ENCODE measurements at places on chromosomes 7 and 10.

GRCh38 chr10:34121781-34122622 lies 693.1 kb downstream of the PARD3 start:
- DNase-seq: no peak

DNA sequence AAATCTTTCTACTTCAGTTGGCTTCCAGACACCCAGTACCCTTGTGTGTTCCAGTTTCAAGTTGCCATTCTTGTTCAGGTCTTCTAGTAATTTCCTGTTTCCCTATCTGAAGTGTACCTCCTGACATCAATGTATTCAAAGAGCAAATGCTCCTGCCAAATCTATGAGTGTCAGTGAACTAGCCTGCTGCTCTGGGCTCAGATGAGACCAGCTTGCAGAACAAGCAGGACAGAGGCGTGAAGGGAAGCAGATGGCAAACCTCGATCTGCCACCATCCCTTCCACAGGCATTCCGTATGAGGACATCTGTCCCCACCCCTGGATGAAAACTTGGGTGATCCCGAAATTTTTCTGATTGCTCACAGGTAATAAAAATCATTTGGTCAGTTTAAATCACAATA lies 4.4 kb upstream of the MPP7 start:
- no peak for DNase-seq

GRCh38 chr10:99875473-99875872 lies 93.0 kb downstream of the ABCC2 start:
- DNase-seq: no peak

- DNase-seq: no peak
These were observed 178.4 kb downstream of the ADARB2 start for GRCh38 chr10:1558906-1559305.

- DNase-seq: no peak
These were observed 163.7 kb downstream of the BAMBI start for GRCh38 chr10:28840971-28841370.

GRCh38 chr10:91149550-91149949 lies 70.9 kb upstream of the PCGF5 start:
- DNase-seq: no peak

DNA sequence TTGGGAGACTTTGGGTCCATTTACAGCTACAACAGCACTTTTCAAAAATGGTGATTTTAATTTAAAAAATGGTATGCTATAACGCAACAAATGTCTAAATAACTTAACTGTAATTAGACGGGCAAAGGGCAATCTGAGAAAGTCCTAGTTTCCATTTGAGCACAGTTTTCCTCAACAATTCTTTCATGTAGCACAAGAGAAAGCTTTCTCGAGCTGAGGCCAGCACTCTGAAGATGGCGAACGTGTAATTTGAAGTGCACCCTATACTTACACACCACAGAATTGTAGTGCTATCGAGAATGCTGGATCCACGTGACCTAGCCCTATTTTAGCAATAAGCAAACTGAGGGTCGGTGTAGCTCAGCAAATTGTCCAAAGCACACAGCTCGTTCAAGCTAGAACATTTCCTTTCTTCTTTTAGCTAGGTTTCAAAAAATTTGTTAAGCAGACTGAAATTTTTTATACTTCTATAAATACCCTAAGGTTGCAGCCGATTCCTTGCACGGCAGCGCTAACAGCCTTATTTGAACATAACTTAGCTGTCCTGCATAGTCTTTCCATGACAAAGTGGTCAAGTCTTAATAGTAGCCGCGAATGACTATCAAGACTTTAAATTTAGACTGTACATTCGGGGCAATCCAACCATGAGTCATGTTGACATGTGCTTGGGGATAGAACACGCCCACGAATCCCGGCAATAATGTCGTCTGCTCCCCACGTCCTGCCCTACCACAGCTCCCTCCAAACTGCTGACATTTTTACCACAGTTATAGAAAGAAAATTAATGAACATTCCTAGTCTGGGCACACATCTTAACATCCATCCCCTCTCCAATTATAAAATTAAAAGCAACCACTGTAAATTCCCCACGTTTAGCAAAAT lies 10.0 kb downstream of the KLF6 start:
- peak; percentile 66 for DNase-seq
